ENCODE measurements at places on chromosomes 6 and 20. TPM values are rescaled to one million over a fixed set of nuclear protein-coding genes. Genes with fewer than 3 reads are reported as not detected.
A peak's percentile ranks its signal among the peaks of the same experiment; 100 is the strongest.

DNA sequence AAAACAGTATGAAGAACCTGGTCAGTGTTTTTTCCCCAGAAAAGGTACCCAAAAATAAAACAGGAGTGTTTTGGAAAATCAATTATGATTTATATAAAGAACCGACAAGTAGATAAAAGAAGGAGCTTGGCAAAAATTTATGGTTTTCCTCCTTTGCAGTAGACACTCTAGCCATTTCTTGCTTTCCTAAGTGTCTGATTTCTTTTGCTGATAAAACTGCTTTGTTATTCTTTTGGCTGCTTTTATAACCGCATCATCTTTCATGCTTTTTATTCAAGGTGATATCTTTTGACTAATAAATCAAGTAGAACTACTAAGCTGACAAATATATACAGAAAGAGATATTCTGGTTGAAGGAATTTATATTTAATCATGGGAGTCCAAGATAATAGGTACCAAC, 16.6 kb downstream of the ATG5 start:
- no peak for DNase-seq

DNA sequence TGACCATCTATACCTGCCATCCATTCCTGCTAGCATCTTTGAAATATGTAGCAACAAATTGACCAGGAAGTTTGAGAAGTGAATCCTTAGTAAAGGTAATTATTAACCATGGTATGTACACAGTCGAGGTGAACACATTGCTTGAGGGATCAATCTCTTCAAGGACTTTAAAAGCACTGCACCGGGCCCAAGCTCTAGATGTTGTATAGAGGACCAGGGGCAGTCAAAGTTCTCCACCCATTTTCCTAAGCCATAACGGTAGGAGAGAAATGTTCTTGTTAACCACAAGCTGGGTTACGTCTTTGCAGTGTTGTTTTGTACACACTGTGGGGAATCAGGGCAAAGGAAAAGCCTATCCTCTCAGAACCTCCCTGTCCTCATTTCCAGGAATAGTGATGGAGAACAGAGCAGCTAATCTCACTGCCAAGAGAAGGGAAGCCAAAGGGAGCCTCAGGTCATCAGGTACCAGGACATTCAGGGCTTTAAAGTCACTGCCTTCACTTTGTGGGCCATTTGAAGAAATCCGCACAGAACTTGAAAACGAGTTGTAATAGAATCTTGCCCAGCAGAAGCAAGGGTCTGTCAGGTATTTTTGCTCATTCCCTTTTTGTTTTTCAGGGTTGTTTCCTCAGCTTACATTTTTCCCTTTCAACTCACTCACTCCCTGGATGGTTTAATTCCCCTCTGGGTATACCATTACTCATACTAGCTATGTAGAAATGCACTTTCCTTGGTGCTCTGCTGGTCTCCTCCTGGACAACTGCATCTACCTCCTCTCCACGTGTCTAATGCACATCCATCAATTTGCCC, 5.3 kb upstream of the PM20D2 start:
- DNase-seq = no peak

GRCh38 chr6:7992002-7992815, 72.0 kb downstream of the BLOC1S5 start:
- DNase-seq = no peak

- no peak for DNase-seq
Observed at GRCh38 chr20:50372770-50373088, 137.5 kb upstream of the PTPN1 start.

GRCh38 chr20:63939061-63939935, 16.9 kb downstream of the UCKL1 start:
- DNase-seq = no peak

- no peak for DNase-seq
Observed at GRCh38 chr6:55456016-55456415, 123.0 kb downstream of the HMGCLL1 start.

- no peak for DNase-seq
Observed at GRCh38 chr6:106724848-106725247, 95.5 kb downstream of the QRSL1 start.

DNA sequence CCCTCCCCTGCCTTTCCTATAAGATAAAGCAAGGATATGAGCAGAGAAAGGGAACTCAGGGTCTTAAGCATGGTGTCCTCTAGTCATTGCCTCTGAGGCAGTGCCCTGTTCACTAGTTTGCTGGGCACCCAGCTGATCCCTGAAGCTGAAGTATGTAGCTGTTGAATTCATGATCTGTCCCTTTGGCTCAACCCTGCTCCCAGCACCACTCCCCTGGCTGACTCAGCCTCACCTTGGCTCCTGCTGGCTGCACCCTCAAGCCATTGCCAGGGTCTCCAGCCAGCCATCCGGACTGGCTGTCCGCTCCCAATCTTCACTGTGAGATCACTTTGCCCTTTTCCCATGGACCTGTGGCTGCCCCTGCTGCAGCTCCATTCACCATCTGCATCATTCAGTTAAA, 25.9 kb upstream of the UST start:
- DNase-seq = no peak

DNA sequence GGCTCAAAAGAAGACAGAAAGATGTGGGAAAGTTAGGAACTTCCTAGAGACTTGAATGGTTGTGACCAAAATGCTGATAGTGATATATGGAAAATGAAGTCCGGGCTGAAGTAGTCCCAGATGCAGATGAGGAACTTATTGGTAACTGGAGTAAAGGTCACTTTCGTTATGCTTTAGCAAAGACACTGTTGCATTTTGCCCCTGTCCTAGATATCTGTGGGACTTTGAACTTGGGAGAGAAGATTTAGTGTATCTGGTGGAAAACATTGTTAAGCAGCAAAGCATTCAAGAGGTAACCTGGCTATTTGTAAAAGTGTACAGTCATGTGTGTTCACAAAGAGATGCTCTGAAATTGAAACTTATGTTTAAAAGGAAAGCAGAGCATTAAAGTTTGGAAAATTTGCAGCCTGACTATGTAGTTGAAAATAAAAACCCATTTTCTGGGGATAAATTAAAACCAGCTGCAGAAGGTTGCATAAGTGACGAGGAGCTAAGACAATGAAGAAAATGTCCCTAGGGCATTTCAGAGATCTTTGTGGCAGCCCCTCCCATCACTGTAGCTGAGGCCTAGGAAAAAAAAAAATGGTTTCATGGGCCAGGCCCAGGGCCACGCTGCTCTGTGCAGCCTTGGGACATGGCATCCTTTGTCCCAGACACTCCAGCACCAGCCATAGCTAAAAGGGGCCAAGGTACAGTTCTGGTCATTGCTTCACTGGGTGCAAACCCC, 1692.2 kb downstream of the HACE1 start:
- no peak for DNase-seq

DNA sequence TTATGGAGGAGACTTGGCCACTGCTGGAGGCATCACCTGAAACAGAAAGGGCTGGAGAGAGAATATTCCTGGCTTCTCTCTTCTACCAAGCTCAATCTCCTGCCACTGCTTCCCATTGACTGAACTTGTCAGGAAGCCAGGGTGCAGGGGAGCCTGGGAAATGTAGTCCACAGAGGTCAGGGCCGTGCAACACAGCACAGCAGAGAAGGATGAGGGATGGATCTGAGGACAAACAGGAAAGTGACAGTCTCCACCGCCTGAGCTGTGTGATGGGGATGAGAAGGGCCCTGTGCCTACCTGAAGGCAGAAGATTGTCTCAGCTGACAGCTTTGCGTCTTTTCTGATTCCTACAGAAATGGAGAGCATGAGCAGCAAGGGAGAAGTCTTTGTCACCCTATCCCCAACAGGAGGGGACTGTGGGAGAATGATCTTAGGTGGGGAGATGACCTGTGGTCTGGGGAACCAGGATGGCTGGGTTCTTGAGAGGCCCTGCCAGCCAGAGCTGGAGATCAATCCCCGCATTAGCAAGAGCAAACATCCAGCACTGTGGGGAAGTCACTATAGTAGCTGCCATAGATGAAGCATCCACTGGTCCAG, 114.2 kb downstream of the SNX5 start:
- DNase-seq = no peak

DNA sequence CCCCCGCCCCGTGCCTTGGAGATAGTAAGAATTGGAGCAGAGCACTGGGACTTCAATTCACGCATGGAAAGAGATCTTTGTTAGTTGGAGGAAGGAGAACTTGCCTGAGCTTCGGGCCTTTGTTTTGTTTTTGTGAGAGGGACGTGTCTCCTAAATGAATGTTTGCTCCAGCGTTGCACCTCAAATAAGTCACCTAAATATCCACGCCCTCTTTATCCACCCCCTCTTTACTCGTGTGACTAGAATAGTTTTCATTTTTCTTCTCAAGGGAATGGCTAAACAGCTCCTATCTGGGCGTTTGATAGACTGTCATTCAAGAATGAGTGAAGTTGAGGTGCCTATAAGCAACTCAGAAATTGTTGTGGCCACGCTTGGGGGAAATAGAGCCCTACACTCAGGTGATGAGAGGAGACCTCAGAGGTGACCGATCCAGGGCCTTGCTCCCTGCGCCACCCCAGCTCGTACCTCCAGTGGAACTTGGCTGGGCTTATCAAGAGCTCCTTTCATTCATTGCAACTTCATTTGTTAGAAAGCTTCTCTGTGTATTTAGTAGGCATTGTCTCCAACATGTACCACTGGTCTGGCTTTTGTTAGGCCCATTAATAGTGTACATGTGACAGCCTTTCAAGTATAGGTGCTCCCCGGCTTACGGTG, 861 bp downstream of the PCMTD2 start:
- peak; percentile 68 for DNase-seq

DNA sequence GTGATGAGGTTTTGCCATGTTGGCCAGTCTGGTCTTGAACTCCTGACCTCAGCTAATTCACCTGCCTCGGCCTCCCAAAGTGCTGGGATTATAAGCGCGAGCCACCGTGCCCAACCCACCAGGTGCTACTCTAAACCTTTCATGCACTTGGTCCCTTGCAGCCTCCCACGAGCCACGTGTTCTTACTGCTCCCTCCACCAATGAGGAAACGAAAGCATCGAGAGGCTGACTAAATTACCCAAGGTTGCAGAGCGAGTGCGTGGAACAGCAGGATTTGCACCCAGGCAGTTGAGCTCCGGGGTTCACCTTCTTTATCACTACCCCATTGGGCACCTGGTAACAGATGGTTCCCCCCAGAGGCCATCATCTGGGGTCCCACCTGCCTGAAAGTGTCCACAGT, 208.3 kb downstream of the LY86 start:
- no peak for DNase-seq

GRCh38 chr6:143328876-143329275, 121.6 kb downstream of the ADAT2 start:
- DNase-seq = no peak

The ESR1 gene
- total RNA-seq = 0.38 TPM

The VIP gene
- total RNA-seq = not detected

The IRF4 gene
- 831 TPM for total RNA-seq

The HLA-DRA gene
- total RNA-seq = 14.0 TPM

The GNMT gene
- total RNA-seq = 0.70 TPM

The KCNG1 gene
- 12.3 TPM for total RNA-seq
